ENCODE measurements at places on chromosomes 7 and 10.

- DNase-seq, result no peak
Observed at GRCh38 chr7:57867884-57868701, 418.1 kb downstream of the ZNF716 start.

- DNase-seq, result no peak
Observed at GRCh38 chr10:63758080-63758479, 236.9 kb downstream of the REEP3 start.

DNA sequence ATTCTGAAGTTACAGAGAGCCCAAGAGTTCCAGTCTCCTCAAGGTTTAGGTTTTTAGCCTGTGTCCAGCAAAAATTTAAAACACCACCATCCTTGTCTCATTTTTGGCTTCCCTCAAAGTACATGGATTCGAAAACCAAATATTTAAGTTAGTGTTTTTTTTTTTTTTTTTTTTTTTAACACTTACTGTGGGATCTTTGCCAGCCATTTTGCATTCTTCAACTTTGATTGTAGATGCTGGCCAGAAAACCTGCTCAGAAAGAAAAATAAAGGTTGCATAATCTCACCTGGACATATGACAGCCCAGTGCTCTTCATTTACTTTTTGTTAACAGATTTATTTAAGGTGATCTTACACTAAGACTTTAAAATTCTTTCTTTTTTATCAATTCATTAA lies 91.6 kb downstream of the SEMA3C start:
- no peak for DNase-seq

DNA sequence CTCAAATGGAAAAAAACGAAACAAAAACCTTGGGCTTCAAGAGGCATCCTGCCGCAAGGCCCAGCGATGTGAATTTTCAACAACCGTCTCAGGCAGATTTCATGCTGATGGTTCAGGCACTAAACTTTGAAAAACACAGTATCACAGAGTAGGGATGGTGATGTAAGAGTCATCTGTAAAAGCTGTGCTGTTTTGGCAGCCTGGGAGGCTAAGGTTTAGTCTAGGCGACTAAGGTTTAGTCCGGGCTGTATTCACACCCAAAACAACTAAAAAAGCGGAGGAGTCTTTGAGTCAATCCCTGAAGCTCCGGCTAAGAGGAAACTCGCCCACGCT lies 420 bp upstream of the MINPP1 start:
- DNase-seq, result no peak

DNA sequence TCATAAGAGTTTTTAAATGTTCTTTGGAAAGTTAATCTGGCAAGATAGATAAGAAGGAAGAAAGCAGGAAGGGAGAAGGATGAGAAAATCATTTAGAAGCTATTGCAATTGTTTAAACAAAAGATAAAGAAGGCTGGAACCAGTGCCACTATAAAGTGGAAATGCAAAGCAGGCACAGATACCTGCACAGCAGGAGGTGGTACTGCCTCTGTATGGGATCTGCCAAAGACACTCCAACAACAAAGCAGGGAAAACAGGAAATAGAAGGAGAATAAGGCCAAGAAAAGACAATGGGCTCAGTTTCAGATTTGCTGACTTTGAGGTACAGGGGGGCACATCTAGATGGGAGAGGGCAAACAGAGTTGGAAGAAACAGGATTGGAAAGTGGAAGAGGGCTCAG lies 138.6 kb downstream of the PPP1R17 start:
- DNase-seq, result no peak

DNA sequence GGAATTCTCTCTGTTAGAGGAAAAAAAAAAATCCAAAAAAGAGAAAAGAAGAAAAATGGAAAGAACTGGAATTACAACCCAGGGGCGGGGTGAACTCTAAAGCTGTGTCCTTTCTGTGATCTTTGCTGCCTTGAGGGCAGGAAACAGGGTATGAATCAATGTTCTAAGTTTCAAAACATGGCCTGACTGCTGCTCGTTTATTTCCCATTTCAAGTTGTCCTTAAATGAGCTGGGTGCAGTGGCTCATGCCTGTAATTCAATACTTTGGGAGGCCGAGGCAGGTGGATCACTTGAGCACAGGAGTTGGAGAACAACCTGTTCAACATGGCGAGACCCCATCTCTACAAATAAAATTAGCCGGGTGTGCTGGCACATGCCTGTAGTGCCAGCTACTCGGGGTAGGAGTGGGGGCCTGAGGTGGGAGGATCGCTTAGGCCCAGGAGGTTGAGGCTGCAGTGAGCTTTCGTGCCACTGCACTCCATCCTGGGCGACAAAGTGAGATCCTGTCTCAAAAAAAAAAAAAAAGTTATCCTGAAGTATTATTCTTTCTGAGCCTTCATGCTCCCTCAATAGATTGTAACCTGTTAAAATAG lies 24.7 kb upstream of the TFAM start:
- DNase-seq, result no peak

DNA sequence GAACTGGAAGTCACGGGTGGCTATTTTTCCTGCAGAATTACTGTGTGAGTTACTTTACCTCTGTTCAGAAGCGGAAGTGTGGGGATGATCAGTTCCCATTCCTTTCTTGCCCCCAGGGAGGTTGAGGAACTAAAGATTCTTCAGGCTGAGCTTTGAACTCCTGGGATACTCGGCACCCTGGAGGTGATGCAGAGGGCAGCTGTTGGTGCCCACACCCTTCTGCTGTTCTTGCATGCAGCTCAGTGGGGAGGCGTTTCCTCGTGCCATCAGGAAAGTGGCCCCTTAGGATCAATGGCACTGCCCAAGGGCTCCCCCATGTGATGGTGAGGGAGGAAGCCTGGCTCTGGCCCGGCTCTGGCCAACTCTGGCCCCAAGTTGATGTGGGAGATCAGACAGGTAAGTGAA lies 44.7 kb upstream of the MXI1 start:
- DNase-seq, result no peak

GRCh38 chr10:11430421-11431215 lies 180.8 kb downstream of the USP6NL start:
- DNase-seq, result no peak

GRCh38 chr7:46226860-46227259 lies 305.8 kb upstream of the IGFBP3 start:
- DNase-seq, result no peak

DNA sequence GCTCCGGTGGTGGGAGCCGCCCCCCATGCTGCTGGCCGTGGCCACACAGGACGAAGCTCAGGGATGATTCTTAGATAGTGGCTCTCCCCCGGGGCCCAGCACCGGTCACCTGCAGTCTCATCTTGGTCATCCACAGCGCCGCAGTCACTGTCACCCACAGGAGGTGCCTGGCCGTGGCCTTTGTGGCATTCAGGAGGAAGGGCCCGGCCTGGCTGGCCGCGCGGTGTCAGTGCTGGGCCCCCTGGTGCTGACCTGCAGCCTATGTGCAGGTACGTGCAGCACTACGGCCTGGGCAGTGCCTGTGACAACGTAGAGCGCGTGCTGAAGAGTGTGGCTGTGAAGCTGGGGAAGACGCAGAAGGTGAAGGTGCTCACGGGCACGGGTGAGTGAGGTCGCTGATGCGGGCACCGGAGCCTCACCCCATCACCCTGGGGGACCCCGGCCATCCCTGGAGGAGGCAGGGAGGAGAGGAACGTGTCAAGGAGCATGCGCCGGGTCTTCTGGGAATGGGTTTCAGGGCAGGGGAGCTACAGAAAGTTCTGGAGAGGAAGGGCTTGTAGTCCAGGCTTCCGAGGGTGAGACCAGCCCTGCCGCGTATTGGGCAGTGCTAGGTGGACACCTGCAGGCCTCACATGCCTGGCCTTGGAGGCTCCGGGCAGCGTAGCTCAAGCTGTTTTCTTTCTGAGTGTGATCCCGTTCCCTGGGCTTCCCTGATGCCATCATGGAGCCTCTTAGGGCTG lies 5.0 kb downstream of the SPRN start:
- no peak for DNase-seq

DNA sequence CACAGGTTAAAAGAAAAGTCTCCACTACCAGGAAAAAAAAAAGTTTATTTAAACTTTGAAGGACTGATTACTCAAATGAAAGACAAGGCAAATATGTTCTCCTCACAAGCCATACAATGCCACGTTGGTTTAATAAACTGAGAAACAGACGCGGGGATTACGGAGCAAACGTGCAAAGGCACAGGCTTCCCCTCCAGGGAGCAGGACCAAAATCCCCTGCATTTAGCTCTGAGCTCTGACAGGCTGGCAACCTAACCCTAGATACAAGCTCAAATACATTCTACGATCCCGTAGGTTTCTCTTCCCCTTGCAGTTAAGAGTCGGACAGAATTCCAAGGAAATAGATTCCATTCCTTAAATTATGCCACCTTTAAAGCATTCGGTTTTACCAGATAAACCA lies 7.7 kb upstream of the GRB10 start:
- DNase-seq, result no peak

DNA sequence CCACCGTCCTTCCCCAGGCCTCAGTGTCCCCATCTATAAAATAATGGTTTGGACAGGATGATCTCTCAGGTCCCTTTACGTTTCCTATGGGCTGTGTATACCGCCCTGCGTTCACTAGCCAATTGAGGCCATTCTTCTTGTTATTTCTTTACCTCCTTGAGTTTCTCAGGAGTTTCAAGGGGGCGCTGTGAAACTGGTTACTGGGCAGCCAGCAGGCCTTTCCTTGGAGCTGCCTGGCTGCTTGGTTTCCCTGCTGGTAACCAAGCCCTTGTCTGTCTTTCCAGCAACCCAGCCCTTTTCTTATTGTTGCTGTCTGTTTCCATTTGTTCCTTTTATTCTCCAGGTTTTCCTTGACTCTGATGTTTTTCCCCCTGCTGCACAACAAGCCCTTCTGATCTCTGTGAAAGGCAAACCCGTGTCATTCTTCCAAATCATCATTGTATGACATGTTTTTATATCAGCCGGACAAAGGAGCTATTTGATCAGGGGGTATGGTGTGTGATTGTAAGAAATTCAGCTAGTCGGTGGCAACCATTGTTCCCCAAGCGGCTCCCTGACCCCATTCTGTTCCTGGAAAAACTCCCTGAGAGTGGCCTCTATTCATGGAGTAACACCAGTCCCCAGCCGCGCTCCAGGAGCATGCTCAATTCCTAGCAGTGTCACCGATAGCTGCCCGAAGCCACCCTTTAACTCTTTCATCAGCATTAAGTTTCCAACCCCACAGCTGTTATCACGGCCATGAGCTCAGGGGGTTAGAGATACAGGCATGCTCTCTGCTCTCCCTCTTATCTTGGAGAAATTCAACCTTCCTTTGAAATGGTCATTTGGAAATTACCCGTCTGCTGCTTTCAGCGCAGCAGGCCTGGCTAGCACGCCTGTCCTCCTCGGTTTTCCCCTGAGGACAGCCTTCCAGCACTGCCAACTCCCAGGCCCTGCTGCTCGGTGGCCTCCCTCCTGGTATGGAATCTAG lies 26.6 kb downstream of the FGF8 start:
- DNase-seq, result no peak
